Activated T-cell treated with anti-CD3 and anti-CD28 coated beads, Interleukin-2, amount 50 U/mL, for 72 hours (primary cell): ENCODE measurements at places on chromosomes 2 and 18. TPM values are rescaled to one million over a fixed set of nuclear protein-coding genes. Genes with fewer than 3 reads are reported as not detected.

Gene PDCD1
- total RNA-seq, result 15.7 TPM

Gene APOB
- total RNA-seq, result not detected

Gene COL5A2
- 1.8 TPM for total RNA-seq

Gene SERPINB13
- total RNA-seq, result not detected

Gene PLCD4
- 0.35 TPM for total RNA-seq

Gene MYOM1
- 0.39 TPM for total RNA-seq

Gene ABCG5
- not detected for total RNA-seq

- H3K36me3 ChIP-seq, result peaks cover 68% of the 10 kb centered on the region
- peaks cover 72% of the 10 kb centered on the region for H3K4me1 ChIP-seq
- peak overlapping the region; percentile 10 for H3K27ac ChIP-seq
- peak overlapping the region; percentile 2 for H3K4me3 ChIP-seq
These were observed 6.1 kb downstream of the SOS1 start for GRCh38 chr2:39114771-39115170.

DNA sequence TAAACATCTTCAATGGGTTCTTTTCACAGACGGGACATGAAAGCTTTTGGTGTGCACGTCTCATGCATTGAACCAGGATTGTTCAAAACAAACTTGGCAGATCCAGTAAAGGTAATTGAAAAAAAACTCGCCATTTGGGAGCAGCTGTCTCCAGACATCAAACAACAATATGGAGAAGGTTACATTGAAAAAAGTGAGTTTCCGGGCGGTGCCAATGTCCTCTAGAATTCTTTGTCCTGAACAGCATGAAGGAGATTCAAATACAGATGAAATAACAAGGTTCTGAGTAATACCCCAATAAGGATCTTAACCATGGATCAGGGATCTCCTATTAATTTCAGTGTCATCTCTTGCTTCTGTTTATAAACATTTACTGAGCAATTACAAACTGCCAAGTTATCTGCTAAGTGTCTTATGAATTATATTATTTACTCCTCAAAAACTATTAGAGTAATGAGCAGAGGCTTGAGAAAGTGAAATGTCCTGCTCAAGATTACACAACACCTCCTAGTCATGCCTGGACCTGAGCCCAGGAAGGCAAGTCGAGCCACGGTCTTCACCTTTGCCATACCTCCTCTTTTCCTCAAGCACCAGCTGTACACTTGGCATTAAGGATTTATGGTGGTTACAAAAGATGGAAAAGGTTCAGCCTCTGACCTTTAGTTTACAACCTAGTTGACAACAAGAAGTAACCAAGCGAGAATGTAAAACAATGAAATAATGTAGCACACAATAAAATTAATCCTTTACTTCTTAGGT is 22.6 kb downstream of the DHRS9 start:
- H3K27me3 ChIP-seq, result peaks cover 16% of the 10 kb centered on the region
- H3K27ac ChIP-seq, result no peak overlapping the region
- no peak for DNase-seq
- peaks cover 5% of the 10 kb centered on the region for H3K36me3 ChIP-seq
- H3K4me3 ChIP-seq, result no peak overlapping the region

GRCh38 chr18:57516056-57516455 is 70.4 kb downstream of the FECH start:
- no peaks in the 10 kb centered on the region for H3K4me1 ChIP-seq
- no peaks in the 10 kb centered on the region for H3K36me3 ChIP-seq
- no peak for DNase-seq
- peaks cover 11% of the 10 kb centered on the region for H3K27me3 ChIP-seq

DNA sequence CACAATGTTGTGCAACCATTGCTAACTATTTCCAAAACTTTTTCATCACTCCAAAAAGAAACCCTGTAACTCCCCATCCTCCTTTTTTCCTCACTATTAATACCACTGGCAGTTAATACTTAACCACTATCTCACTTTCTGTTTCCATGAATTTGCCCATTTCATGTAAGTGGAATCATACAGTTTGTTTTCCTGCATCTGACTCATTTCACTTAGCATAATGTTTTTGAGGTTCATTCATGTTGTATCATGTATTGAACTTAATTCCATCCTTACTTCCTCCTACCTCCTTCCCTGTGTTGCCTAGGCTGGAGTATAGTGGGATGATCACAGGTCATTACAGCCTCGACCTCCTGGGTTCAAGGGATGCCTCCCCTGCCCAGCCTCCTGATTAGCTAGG is 68.3 kb downstream of the FAM117B start:
- no peaks in the 10 kb centered on the region for H3K27me3 ChIP-seq
- peaks cover 75% of the 10 kb centered on the region for H3K4me1 ChIP-seq
- H3K27ac ChIP-seq, result peak overlapping the region; percentile 71
- peaks cover 4% of the 10 kb centered on the region for H3K36me3 ChIP-seq
- no peak overlapping the region for H3K4me3 ChIP-seq

- H3K4me1 ChIP-seq, result no peaks in the 10 kb centered on the region
- H3K36me3 ChIP-seq, result peaks cover 40% of the 10 kb centered on the region
- H3K27me3 ChIP-seq, result no peaks in the 10 kb centered on the region
- peak overlapping the region; percentile 24 for H3K27ac ChIP-seq
- H3K4me3 ChIP-seq, result no peak overlapping the region
These were observed 54.6 kb downstream of the CTDP1 start for GRCh38 chr18:79733986-79734770.

GRCh38 chr18:79644666-79645057 is 34.9 kb upstream of the CTDP1 start:
- no peak overlapping the region for H3K27ac ChIP-seq
- H3K27me3 ChIP-seq, result no peaks in the 10 kb centered on the region
- H3K4me1 ChIP-seq, result peaks cover 11% of the 10 kb centered on the region
- no peak for DNase-seq

DNA sequence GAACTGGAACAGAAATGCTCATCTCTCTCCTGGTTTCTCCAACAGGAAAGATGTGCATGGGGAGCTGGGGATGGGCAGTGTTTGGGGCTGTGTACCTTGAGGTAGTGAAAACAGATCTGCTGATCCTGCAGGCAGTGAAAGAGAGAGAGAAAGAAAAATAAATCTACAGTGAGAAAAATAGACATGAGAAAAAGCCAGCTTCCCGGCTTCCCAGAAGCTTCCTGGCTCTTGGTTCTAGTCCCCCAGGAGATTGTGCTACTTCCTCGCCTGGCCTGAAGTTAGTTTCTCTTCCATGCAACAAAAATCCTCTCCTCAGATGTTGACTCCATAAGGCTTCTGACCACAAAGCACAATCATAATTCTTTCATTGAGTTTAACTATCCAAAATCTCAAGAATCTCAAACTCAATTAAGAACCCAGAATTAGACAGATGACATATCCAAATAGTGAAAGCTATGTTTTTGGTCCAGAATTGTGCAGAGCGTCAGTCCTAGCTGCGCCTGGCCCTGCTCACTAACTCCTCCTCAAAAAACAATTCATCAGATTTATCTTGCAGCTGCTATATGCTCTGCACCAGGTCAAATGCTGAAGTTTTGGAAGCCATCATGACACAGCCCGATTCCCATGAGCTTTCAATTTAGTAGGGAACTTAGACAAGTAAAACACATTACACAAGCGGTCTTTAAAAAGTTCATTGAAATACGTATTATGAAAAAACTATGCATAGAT is 20.1 kb upstream of the NAB1 start:
- H3K27ac ChIP-seq, result no peak overlapping the region
- H3K36me3 ChIP-seq, result no peaks in the 10 kb centered on the region
- peaks cover 23% of the 10 kb centered on the region for H3K4me1 ChIP-seq
- peak overlapping the region; percentile 94 for H3K4me3 ChIP-seq
- H3K27me3 ChIP-seq, result peaks cover 14% of the 10 kb centered on the region

GRCh38 chr2:10477443-10478297 is 29.5 kb upstream of the ODC1 start:
- no peak overlapping the region for H3K4me3 ChIP-seq
- no peak for DNase-seq
- H3K4me1 ChIP-seq, result peaks cover 11% of the 10 kb centered on the region
- H3K27ac ChIP-seq, result no peak overlapping the region

GRCh38 chr18:59228351-59228750 is 8.4 kb downstream of the GRP start:
- DNase-seq, result no peak
- H3K36me3 ChIP-seq, result no peaks in the 10 kb centered on the region
- H3K27ac ChIP-seq, result no peak overlapping the region
- no peaks in the 10 kb centered on the region for H3K4me1 ChIP-seq

DNA sequence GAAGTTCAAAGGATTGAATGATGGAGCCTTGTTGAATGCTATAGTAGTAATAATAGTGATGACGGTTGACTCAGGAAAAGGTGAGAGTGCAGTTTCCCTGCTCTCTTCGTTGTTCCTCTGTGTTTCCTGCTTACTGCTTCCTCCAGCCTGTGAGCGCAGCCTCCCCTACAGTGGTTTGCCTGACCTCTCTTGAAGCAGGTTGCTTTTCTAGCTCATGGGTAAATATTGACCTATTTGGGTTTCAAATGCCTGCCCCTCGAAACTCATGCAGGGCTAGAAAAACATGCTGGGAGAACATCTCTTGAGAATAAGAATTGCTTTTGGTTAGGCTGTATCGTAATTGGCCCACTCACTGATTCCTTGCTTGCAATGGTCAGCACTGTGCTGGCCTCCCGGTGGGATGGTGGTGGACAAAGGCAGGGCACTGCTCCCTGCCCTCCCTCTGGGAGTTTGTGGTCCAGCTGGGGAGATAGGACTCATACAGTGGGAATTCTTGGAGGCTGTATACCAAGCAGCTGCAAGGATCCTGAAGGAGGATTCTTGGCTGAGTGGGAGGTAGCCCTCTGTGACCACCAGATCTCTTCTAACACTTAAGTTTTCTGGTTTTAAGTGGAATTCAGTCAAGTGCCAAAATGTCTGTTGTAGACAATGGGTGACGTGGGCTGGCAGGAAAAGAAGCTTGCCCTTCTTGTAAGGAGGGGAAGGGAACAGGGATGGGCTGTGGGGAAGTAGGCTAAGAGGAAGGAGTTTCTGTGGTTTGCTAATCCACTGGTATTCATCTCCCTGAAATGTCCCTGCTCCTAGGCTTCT is 5.4 kb upstream of the RNF181 start:
- peaks cover 33% of the 10 kb centered on the region for H3K4me1 ChIP-seq
- no peak for DNase-seq
- peak overlapping the region; percentile 18 for H3K27ac ChIP-seq
- H3K4me3 ChIP-seq, result no peak overlapping the region

GRCh38 chr2:29817801-29818680 is 103.3 kb downstream of the ALK start:
- H3K4me1 ChIP-seq, result no peaks in the 10 kb centered on the region
- no peak overlapping the region for H3K27ac ChIP-seq

DNA sequence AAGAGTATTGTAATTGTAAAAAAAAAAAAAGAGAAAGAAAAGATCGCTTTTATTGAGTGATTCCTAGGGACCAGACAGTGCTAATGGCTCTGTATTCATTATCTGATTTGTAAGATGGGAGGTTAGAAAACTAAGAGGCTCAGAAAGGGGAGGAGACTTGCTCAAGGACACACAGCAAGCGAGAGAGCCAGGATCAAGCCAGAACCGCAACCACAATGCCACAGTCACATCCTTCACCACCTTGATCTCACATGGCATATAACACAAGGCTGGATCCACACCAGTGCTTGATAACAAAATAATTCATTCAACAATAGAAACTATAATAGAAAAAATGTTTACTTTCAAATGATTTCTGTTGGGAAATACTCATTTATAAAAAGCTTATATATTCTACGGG is 37.5 kb downstream of the TFCP2L1 start:
- no peaks in the 10 kb centered on the region for H3K4me1 ChIP-seq
- H3K27ac ChIP-seq, result no peak overlapping the region
- no peak overlapping the region for H3K4me3 ChIP-seq
- H3K27me3 ChIP-seq, result no peaks in the 10 kb centered on the region

DNA sequence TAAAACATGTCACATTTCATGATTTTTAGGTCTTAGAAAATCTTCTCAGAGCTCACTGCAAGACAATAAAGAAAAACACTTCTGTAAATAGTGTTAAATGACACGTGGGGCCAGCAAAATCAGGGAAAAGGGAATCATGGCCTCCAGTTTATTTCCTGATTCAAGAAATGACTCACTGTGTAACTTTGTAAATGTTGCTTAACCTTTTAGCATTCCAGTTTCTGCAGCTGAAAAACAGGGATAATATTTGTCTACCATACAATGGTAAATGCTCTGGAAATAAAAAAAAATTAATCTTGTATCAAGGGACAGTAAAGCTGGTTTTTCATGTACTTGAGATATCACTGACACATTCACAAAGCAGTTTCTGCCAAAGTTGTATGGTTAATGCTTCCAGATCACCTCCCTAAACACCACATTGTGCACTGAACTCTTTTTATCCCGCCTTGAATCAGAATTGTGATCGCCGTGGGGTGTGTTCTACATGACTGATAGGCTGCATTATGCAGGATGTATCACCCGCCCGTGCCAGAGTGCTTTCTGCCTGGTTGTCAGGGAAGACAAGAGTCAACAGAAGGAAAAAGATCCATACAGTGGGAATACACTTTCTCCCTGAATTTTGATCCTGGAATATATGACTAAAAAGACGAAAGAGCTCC is 238.8 kb downstream of the IKZF2 start:
- H3K4me1 ChIP-seq, result peaks cover 48% of the 10 kb centered on the region
- no peak overlapping the region for H3K4me3 ChIP-seq
- DNase-seq, result no peak
- no peaks in the 10 kb centered on the region for H3K36me3 ChIP-seq
- peaks cover 23% of the 10 kb centered on the region for H3K27me3 ChIP-seq
- H3K27ac ChIP-seq, result no peak overlapping the region

- peaks cover 22% of the 10 kb centered on the region for H3K36me3 ChIP-seq
- no peak overlapping the region for H3K4me3 ChIP-seq
- peak; percentile 47 for DNase-seq
- no peaks in the 10 kb centered on the region for H3K27me3 ChIP-seq
These were observed 11.2 kb downstream of the ZNF142 start for GRCh38 chr2:218648088-218648786.

GRCh38 chr18:42564761-42565160 is 550.7 kb downstream of the RIT2 start:
- no peaks in the 10 kb centered on the region for H3K27me3 ChIP-seq
- H3K4me1 ChIP-seq, result no peaks in the 10 kb centered on the region
- DNase-seq, result no peak
- no peak overlapping the region for H3K4me3 ChIP-seq
- H3K27ac ChIP-seq, result no peak overlapping the region

DNA sequence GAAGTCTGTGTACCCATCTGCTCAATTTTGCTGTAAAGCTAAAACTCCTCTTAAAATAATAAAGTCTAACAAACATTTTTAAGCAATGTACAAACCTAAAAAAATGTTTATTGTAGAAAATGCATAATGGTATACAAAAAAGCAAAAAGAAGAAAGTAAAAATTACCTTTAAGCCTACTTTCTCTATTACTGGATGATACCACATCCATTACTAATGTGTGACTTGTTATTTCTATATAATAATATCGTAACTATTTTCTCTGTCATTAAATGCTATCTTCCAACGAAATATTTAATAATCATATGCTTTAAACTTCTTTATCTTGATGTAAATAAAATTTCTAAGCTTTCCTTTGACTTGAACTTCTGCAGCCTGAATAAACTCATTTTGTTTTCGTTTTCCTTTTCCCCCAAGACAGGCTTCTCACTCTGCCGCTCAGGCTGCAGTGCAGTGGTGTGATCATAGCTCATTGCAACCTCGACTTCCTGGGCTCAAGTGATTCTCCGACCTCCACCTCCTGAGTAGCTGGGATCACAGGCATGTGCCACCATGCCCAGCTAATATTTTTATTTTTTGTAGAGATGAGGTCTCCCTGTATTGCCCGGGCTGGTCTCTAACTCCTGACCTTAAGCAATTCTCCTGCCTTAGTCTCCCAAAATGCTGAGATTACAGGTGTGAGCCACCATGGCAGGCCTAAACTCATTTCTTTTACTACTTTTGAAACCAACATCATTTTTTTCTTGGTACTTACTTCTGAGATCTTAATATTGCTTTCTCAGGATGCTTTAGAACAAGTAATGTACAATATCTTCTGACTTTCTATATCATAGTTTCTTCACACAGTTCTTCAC is 18.1 kb upstream of the DNAH7 start:
- peak overlapping the region; percentile 2 for H3K4me3 ChIP-seq
- H3K27ac ChIP-seq, result no peak overlapping the region
- peaks cover 20% of the 10 kb centered on the region for H3K36me3 ChIP-seq
- no peak for DNase-seq
- H3K4me1 ChIP-seq, result peaks cover 8% of the 10 kb centered on the region
